ENCODE measurements at places on chromosomes 12 and 14.
A peak's percentile ranks its signal among the peaks of the same experiment; 100 is the strongest.

- DNase-seq = no peak
Observed at GRCh38 chr12:62862259-62862881, 72.6 kb downstream of the PPM1H start.

DNA sequence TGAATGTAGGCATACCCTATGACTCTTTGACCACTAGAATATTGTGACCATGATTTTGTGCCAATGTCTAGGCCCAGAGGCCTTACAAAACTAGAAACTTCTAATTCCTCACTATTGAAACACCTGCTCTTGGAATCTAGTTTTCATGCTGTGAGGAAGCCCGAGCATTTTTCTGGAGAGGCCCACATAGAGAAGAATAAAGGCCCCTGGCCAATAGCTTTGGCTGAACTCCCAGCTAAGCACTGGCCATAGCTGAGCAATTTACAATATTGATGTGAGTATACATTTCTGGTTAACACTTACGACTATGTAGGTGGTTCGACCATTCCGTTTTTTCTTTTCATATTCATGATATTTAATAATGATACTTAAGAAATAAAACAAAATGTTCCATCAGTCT, 190.3 kb downstream of the KCNH5 start:
- DNase-seq = no peak

GRCh38 chr12:24728366-24728765, 220.5 kb downstream of the BCAT1 start:
- DNase-seq = no peak

DNA sequence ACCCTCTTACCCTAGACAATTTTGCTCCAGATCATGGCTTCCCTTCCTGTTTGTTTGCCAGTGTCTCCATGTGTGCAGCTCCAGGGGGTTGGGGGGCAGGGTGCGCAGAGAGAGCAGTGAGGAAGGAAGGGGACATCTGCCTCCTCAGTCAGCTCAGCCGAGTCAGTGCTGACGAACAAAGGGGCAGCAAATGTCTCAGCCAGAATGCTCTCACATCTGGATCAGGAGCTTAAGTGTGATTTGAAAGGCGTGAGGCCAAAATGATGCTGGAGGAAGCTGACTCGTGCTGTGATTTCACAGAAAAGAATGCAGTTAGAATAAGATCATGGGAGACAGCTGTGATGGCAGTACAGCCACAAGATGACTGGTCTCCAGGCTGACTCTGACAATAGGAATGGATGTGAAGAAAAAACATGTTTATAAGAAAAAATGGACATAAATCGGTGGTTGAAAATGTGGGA, 27.1 kb upstream of the CDK17 start:
- no peak for DNase-seq

DNA sequence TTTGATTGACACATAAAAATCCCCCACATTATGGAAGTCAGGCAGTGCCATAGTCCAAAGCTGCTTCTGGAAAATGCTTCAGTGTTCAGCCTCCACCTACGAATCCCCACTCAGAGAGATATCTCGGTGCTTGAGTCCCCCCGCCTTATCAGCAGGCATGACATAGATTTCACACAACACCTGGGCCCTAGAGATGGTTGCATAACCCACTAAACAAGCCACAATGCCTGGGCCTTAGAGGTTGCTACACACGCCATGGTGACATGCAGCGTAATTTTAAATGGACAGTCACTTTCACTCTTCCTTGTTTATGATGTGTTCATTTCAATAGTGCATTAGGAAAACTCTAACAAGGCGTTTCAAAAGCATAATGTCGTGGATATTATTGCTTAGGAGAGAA, 38.0 kb downstream of the CCDC60 start:
- no peak for DNase-seq

DNA sequence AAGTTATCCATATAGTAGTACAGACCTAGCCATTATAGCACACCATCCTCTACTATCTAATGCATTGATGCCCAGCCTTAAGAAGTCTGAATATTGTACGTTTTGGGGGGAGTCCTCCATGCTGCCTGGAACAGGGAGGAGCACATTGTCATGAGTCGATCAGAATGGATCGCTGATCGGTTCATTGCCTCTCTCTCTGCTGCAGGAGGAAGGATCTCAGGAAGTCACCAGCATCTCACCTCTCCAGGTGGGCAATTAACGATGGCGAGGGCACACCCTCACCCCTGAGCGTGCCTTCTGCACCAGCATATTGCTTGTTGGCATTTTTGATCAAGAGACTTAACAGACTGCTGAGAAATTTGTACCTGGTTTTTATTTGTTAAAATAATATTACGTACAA, 11.5 kb downstream of the CCND2 start:
- no peak for DNase-seq

DNA sequence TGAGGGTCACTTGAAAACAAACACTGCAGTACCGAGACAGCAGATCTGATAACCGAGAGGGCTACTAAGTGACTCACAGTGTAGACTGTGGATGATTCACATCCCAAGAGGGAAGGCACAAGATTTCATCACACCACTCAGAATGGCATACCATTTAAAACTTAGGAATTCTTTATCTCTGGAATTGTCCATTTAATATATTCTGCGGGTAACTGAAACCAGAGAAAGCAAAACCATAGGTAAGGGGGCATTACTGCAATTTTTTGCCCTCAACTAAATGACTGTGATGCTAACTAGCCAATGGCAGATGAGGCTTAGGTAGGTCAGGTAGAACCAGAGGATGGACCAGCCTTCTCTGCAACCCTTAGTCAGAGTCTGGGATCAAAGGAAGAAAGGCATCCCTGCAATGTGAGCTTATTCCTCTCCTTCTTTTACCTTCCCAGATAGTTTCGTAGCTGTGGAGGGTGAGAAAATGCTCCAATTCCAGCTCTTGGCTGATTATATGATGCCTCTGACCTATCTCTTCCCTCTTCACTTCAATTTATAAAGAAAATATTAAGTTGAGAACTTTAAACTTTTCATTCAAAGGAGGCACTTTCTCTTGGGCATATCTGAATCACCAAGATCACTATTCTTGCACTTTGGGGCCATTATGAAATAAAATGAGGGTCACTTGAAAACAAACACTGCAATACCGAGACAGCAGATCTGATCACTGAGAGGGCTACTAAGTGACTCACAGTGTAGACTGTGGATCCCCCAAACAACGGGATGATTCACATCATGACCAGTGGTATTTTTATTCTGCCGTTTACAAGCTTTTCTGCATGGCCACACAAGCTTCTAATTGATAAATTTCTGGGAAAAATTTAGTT, 6.8 kb downstream of the ART4 start:
- DNase-seq = no peak

GRCh38 chr14:74579447-74580274, 32.4 kb downstream of the LTBP2 start:
- no peak for DNase-seq

DNA sequence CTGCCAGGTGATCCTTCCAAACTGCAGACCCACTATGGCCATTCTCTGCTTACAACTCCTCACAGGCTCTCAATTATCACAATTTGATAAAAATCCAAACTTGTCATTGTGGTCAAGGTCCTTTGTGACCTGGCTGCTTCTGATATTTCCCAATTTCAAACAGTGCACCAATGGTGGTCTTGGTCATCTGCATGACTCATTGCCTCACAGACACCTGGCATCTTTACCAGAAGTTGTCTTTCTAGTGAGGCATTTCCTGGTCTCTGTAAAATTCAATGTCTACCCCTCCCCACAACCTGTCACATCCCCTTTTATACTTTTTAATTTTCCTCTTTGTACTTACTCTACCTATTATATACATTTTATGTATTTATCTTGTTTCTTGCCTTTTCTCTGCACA, 17.8 kb upstream of the PAPOLA start:
- no peak for DNase-seq

DNA sequence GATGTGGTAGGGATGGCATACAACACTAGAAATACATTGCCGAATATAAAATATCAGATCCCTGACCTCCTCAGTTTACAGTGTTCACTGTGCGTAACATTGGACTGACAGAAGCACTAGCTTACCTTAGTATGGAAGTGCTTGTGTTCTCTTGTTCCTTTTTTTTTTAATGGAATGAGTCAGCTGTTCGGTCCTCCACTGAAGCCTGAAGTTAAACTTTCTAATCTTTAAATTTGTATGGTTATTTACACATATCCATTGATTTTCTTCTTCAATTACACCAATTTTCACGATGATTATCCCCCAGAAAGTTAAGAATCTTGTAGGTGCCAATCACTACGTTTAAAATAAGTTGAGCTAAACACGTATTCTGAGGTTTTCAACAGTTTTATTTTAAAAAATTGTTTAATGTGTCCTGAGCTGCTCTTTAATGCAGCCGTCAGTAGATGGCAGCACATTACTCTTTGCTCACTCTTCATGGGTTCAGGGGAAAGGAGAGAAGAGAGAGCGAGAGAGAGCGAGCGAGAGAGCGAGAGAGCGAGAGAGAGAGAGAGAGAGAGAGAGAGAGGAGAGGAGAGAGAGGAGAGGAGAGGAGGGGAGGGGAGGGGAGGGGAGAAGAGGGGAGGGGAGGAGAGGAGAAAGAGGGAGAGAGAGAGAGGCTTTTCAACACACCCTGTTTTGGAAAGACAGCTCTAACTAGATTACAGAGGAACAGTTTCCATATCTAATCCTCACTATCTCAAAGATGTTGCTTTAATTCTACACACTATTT, 134.7 kb upstream of the SCAF11 start:
- peak; percentile 38 for DNase-seq

- DNase-seq = no peak
Observed at GRCh38 chr12:95446506-95446900, 27.4 kb upstream of the METAP2 start.

DNA sequence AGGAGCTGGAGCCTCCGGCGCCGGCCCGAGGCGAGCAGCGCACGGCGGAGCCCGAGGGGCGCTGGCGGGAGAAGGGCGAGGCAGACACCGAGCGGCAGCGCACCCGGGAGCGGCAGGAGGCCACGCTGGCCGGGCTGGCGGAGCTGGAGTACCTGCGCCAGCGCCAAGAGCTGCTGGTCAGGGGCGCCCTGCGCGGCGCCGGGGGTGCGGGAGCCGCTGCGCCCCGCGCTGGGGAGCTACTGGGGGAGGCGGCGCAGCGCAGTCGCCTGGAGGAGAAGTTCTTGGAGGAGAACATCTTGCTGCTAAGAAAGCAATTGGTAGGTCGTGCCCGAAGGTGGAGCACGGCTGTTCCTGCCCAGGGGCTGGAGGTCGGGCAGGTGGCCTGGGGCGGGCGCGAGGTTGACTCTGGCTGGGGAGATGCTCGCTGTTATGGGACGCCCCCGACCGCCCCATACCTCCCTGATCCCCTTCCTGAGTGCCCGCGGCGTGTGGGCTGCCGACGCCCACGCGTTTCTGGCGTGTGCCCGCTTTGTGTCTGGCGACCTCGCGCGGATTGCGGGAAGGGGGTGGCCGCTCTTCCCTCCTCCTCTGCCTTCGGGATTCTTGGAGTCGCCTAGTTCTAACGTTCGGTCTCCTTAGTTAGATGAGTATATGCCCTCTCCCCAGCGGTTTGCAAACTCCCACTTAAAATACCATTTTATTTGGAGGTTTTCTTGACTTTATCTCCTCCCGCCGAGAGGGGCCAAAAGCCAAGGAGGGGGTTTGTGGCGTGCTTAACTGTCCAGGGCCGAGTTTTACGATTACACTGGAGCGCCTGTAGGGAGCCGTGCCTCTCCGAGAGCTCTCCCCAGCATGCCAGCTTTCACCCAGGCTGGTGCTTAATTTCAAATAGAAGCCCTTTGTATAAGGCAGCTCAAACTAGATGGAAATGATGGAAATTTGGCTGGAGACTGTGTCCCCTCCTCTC, 752 bp downstream of the DACT1 start:
- DNase-seq = peak; percentile 17

- DNase-seq = no peak
Observed at GRCh38 chr12:70418101-70418500, 52.0 kb downstream of the KCNMB4 start.

DNA sequence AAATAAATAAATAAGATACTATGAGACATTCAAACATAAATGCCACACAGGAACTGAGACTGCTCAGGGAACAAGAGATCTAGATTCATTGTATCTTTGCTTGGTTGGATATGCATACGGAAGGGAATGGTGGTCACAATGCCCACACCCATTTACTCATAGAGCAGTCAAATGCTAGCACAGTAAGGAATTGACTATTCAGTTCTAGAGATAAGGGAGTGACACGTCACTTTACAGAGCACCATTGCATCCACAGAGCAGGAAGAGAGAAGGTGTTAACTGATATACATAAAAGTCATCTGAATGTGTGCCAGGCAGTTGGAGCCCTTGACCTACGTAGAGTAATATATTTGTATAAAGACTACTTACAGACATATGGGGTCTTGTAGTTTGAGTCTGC, 530.0 kb upstream of the NOVA1 start:
- no peak for DNase-seq

DNA sequence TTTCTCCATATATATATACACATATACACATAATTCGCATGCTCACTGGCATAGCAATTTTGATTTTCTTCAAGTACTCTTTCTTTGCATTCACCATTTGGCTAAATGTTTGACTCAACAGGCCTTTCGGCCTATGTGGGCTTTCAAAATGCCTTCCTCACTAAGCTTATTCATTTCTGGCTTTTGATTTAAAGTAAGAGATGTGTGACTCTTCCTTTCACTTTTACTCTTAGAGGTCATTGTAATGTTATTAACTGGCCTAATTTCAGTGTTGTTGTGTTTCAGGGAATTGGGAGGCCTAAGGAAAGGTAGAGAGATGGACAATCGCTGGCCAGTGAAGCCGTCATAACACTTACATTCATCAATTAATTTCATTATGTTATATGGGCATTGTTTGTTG, 14.5 kb upstream of the KLRD1 start:
- DNase-seq = no peak

- no peak for DNase-seq
Observed at GRCh38 chr12:124713041-124713435, 145.6 kb upstream of the NCOR2 start.

GRCh38 chr14:104382361-104383087, 197.0 kb upstream of the C14orf180 start:
- no peak for DNase-seq

DNA sequence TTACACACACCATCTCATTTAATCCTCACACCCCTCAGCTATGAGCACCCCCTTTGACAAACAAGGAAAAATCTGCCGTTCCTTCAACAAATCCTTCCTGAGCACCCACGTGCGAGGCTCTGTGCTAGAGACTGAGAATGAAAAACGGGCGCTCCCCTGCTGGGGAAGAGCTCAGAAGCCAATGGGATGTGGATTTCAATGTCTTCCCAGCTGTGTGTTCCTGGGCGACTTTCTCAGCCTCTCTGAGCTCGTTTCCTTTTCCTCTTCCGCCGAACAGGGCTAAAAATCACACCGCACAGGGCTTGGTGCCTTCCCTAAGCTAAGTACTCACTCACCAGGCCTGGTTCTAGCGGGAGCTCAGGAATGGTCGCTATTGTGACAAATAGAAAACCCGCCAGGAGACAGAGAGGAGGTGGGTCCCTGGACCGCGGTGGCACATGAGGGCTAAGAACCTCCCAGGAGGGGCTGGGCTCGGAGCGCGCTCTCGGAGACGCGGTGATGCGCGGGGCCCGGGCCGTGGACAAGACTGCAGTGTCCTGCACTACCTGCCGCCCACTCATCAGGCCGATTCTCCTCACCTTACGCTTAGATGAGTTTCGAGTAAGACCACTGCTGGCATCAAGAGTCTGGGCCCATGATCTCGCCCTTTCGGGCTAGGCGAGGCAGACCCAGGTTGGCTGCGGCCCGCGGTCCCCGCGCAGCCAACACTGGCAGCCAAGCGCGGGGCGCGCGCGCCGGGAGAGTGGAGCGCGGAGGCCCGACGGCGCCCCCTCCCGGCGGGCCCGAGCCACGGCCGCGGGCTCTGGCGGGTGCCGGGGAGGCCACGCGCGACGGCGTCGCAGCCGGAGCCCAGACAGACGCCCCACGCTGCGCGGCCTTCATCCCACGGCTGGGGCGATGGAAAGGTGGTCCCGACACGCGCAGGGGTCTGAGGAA, 17.0 kb downstream of the ZDHHC22 start:
- DNase-seq = peak; percentile 35
